ENCODE measurements at places on chromosomes 3 and 15.

GRCh38 chr15:96237002-96237401 is 93.5 kb upstream of the NR2F2 start:
- DNase-seq: no peak

GRCh38 chr3:77816366-77816765 is 776.5 kb downstream of the ROBO2 start:
- DNase-seq: no peak

- no peak for DNase-seq
These were observed 94.7 kb downstream of the CCNL1 start for GRCh38 chr3:157065201-157065600.

GRCh38 chr3:173886-174285 is 22.7 kb upstream of the CHL1 start:
- DNase-seq: no peak

- DNase-seq: no peak
These were observed 7.9 kb downstream of the RPL32 start for GRCh38 chr3:12833222-12834161.

- DNase-seq: no peak
These were observed 123.3 kb upstream of the MME start for GRCh38 chr3:154956815-154957214.

DNA sequence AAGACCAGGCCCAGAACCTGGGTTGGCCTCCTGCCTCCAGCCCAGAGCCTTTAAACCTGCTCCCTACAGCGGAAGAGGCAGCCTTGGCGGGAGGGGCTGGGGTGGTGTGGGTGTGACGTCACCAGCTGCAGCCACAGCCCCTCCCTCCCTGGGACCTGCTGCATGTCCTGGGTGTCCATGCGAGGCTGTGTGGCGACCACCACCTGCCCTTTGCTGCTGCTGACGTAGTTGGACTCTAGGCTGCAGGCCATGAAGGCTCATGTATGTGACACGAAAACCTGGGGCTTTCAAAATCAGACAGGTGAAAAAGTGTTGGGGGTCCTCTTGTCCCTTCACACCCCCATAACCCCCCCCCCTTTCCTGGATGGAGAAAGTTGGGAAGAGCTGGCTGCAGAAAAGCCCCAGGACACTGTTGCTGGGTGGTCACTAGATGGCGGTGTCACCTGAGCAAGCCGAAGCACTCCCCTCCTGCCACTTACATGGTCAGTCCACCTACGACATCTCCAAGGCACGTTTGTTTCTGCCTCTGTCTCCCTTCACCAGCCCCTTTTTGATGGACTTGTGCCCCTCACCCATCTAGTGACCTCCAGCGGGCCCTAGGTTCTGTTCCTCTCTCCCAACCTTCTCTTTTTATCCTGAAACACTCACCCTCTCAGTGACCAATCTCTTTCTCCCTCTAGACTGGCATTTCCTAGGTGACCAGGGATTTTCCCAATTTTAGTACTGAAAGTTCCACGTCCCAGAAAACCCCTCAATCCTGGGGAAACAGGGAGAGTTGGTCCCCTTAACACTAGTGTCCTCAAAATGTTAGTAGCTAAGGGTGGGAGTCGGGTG is 35.2 kb downstream of the SLC6A20 start:
- DNase-seq: peak; percentile 32

DNA sequence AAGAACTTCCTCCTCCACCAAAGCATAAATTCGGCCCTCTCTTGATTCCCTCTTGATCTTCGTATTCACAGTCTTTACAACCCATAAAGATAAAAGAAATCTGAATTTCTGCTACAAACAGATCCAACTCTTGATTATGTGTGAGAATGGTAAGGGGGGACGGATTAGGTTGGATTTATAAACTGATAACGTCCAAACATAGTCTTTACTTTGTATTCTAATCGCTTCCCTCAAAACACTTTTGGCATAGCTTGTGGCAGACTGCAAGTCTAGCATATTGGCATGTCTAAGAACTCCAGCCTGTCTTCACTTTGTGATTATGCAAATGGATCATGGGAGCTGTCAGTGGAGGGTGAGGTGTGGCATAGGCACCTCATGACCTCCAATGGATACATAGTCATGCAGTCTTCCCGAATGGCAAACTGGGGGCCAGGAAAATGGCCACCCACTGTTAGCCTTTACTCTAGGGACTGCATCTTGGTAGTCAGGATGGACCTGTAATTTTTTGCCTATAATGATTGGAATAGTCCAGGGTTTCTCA is 24.3 kb upstream of the GPR171 start:
- DNase-seq: peak; percentile 32

DNA sequence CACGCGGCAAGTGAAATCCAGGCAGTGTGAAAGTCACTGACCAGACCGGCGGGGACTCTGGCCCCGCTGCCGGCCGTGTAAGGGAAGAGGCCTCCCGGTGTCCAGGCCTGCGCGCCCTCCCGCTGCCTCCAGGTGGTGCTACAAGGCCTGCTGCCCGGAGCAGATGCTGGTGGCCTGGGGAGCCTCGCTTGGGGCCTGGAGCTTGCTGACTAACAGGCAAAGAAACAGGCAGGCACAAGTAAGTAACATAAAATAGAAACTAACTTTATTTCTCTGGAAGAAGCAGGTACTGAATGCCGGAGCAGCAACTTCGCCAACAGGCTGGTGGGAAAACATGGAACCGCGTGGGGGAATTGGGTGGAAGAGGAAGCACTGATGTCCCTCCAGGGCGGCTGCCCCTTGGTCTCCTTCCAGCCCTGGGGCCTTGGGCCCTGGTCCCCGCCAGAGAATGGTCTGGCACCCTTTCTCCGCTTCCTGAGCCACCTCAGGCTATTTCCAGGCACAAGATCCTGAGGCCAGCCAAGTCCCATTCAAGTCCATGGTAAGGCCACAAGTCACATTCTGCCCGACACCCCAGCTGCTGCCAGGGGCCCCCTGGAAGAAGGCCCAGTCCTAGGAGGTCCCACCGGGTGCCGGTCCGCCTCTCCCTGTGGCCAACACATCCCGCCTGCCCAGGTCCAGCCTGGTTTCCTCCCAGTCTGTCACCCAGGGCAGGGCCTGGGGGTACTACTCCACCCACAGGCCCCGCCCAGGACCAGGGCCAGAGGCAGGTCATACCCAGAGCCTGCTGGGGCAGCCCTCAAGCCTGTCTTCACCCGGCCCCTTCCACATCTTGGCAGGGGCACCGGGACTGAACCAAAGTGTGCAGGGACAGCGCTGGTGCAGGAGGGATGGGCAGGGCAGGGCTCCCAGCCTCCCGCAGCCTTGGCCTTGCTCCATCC is 45.0 kb downstream of the TNK2 start:
- DNase-seq: peak; percentile 70

GRCh38 chr3:31974964-31975363 is 6.1 kb downstream of the OSBPL10 start:
- DNase-seq: no peak

DNA sequence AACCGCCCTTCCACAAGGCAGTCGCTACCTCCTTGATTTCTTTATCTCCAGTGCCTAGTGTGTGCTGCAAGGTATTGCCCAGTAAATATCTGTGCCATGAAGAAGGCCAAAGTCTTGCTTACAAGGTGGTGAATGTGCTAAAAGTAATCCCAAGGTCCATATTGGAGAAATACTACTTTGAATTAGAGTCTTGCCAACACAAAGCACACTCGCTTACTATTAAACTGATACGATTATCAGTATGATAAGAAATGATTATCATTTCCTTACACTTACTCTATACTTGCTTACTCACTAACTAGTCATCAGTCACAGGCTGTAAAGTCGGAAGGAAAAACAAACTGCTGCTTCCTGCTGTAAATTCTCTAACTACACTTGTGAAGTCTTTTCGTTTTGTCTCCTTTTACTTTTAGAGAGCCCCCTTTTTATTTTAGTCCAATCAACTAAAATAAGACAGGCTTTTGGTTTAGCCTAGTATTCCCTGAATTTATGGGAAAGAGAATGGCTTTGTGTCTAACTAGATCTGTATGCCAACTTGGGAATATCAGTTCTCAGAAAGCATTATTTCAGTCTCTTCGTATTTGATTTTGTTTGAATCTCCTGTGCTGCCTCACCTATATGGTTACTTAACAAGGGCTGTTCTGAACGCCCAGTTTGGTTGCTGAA is 107.1 kb upstream of the TSC22D2 start:
- DNase-seq: no peak

- DNase-seq: peak; percentile 89
These were observed at the start of the genes HAUS2 and LRRC57 for GRCh38 chr15:42548249-42549031. HAUS2 (plus strand) TSS chr15:42548838; CDS start chr15:42548873, 35 bp downstream. LRRC57 (minus strand) TSS chr15:42548793; CDS start chr15:42548434, 359 bp downstream.

Measured in inflammatory macrophage (primary cell).